ENCODE measurements at places on chromosomes 13 and 19.

- DNase-seq, result peak; percentile 29
Measured at GRCh38 chr13:97122381-97122996, 99.6 kb upstream of the MBNL2 start.

DNA sequence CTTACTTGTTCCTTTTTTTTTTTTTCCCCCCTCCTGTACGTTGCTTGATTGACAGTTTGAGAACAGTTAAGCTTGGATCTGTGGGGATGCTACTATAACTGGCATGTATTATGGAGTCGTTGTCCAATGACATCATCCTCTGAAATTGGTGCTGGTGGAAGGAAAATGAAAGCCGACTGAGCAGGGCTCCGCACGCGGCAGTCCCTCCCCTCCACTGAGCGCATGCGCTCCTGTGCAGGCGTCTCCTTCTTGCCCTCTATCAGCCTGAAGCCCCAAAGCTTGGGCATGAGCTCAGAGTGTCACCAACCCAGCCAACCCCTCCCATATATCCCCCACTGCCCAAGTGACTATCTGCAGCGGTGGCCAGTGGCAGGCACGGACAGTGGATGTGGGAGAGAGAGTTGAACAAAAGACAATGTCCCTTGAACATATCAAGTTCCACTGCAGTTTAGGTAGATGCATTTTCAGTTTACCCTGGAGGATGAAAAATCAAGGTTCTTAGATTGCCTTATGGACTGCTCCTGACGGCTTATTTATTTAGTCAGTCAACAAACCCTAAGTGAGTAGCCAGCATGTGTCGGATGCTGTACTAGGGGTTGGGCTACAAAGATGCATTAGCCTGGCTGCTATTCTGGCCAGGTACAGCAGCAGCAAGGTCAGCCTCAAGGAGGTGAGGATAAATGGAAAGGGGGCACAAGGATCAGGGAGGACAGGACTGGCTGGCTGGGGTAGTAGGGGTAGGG lies 20.8 kb downstream of the MBNL2 start:
- no peak for DNase-seq

- no peak for DNase-seq
Measured at GRCh38 chr13:109651311-109651710, 135.1 kb downstream of the IRS2 start.

DNA sequence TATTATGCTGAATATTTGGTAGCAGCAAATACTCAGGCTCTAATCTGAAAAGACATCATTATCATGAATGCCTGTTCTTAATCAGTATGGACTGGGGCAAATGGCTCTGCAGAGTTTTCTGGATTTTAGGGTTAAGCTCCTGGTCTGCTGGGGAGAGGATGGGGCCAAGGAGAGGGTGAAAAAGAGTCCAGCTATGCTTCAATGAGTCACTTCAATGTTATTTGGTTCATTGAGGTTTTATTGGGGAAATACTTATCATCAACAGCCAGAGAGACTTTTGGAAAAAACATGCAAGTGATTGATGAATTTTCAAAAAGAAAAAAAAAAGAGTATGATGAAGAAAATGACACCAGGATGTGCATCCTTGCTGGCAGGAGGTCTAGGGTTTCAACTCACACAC lies 278.3 kb downstream of the UQCRFS1 start:
- DNase-seq, result no peak

GRCh38 chr19:38888876-38889275 lies 10.5 kb downstream of the SIRT2 start:
- no peak for DNase-seq

DNA sequence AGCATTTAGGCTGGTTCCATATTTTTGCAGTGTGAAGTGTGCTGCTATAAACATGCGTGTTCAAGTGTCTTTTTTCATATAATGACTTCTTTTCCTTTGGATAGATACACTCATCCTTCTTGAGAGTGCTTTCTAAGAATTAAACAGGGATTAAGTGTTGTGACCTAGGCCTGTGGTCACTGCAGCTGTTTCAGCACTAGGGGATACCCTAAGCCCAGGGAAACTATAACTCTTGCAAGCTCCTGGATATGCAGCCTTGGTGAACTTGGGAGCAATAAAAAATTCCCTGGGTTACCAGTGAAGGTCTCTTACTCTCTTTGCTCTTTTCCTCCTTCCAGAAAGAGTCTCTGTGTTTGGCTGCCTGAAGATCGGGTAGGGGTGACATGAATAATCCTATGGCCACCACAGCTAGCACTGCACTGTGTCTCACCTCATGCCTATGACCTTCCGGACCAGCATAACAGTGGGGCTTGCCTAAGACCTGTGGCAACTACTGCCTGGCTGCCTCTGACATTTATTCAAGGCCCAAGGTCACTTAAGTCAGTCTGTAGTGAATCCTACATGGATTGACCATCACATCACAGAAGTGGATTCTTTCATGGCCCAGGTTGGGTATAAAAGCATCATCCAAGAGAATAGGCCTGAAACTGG lies 799.7 kb downstream of the DACH1 start:
- DNase-seq, result peak; percentile 4

DNA sequence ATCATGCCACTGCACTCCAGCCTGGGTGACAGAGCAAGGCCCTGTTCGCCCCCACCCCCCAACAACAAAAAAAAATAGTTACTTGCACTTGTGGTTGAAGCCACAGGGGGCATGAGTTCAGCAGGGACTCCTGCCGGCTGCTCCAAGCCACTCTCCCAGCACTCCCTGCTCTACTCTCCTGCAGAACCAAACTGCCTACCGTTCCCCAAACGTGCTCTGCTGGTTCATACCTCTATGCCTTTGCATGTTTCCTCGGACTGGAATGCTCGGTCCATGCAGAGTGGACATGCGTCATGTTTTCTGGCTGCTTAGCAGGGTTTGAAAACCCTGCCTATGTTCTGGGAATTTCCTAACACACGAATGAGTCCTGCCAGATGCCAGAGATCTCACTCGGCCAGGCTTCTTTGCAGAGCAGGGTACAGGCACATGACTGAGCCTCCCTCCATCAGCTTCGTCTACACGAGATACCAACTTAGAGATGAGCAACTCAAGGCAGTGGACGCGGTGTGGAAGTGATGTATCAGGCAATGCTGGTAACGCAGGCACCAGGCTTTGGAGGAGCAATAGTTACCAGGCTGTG lies 8.5 kb upstream of the SLC25A15 start:
- DNase-seq, result no peak

GRCh38 chr13:112822851-112823250 lies 133.0 kb downstream of the ATP11A start:
- no peak for DNase-seq

DNA sequence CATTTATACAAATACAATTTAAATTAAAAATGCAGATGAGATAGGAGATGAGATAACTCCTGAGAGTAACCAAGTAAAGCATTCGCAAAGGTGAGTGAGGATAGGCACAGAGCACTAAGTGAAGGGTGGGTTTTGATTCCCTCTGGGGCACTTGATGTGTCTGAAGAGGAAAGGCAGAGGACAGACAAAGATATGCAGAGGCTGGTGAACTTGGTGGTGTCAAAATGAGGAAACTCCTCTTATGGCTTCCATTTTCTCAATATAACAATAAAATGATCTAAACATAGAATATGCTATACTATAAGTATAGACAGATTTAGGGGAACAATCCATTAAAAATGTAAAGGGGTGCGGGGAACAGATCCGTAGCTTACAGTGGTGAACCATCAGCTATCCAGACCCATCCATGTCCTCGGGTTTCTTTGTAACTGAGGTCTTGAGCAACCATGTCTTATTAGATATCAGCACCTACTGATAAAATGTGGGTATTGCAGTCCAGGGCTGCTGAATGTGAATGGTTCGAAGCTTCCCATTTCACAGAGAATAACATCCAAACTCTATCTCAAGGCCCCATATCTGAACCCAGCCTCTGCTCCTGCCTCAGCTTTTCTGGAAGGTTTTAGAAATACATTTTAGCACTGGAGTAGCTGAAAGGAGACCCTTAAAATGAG lies 73.9 kb upstream of the SLC10A2 start:
- DNase-seq, result peak; percentile 7

DNA sequence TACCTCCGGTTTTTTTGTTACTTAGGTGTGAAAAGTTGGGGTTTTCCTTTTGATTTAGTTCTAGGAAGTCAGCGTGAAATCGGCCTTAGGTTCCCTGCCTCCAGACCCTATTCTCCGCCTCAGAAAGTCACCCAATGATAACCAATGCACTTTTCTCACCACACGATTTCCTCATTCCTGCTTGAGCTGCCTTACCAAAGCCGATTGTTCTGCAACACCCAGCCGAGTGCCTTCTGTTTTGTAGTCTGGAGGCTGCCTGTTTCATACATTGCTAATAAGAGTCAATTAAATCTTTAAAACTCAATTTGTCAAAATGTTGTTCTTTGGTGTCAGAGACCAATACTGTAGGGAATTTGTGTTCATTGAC lies 39.7 kb downstream of the GJA3 start:
- no peak for DNase-seq

- peak; percentile 7 for DNase-seq
Measured at GRCh38 chr13:89402211-89402610, 1731.0 kb downstream of the SLITRK5 start.

GRCh38 chr19:15820646-15821045 lies 5.2 kb upstream of the OR10H1 start:
- no peak for DNase-seq

- no peak for DNase-seq
Measured at GRCh38 chr13:37123337-37123736, 17.9 kb upstream of the CSNK1A1L start.

- no peak for DNase-seq
Measured at GRCh38 chr13:77431449-77431848, 104.1 kb upstream of the SCEL start.

DNA sequence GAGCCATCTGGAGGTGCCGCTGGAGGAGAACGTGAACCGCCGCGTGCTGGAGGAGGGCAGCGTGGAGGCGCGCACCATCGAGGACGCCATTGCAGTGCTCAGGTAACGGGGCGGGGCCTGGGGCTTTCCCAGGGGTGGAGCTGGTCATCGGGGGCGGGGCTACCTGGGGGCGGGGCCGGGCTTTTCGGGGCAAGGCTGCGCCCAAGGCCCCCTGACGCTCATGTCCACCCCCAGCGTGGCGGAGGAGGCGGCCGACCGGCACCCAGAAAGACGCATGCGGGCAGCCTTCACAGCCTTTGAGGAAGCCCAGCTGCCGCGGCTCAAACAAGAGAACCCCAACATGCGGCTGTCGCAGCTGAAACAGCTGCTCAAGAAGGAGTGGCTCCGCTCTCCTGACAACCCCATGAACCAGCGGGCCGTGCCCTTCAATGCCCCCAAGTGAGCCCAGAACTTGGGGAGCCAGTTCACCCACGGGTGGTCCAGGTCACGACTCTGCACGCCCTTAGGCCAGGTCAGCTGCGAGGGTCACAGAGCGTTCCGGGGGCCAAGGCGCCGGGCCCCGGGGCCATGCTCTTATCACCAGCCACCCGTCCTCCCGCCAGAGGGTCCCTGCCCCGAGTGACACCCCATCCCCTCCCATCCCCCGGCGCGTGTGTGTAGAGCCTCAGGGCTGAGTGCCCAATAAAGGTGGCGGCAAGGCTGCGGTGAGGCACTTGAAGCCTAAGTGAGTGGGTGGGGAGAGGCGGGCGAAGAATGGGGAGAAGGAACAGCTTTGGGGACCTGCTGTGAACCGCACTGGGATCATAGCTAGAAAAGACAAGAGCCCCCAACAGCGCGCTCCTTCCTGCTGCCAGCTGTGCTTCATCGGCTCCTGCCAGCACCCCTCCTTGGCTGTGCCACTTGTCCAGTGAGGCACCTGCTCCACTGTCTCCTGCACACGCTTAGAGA lies 10.7 kb downstream of the CCDC124 start:
- DNase-seq, result no peak

GRCh38 chr13:99260216-99260615 lies 2.0 kb upstream of the GPR18 start:
- no peak for DNase-seq

DNA sequence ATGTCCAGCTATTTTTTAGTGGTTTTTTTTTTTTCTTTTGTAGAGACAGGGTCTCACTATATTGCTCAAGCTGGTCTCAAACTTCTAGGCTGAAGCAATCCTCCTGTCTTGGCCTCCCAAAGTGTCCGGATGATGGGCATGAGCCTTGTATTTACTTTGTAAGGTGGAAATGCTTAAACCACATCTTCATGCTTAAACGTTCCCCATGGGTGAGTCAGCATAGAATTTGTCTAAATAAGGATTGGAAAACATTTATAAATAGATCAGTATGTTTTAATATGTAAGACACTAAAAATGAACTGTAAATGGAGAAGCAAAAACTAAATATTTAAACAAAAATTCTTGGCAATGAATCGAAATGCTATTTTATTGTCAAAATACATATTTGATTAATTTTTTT lies 698.0 kb downstream of the PCDH9 start:
- DNase-seq, result no peak

GRCh38 chr19:51573331-51573730 lies 2.2 kb downstream of the ZNF175 start:
- DNase-seq, result no peak

GRCh38 chr13:66461021-66461420 lies 769.1 kb downstream of the PCDH9 start:
- DNase-seq, result no peak

- DNase-seq, result no peak
Measured at GRCh38 chr13:41562541-41563178, 105.3 kb downstream of the RGCC start.

- DNase-seq, result no peak
Measured at GRCh38 chr19:47631681-47632446, 22.9 kb downstream of the BICRA start.

DNA sequence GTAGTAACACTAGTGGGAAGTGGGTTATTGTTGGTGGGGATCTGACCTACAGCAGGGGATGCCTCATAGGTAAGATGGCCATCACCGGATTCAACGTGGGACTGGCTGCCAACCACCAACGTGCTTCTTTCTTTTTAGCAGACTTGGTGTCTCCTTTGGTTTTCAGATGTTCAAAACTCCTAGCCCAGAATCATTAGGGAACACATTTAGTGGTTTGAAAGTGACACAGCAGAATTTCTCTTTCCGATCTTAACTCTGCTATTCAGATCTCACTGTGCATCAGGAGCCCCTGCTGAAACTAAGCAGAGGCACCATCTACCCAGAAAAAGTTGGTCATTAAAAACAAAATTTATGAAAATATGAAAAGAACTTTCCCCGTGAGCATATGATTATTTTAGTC lies 36.7 kb upstream of the PCDH8 start:
- no peak for DNase-seq

DNA sequence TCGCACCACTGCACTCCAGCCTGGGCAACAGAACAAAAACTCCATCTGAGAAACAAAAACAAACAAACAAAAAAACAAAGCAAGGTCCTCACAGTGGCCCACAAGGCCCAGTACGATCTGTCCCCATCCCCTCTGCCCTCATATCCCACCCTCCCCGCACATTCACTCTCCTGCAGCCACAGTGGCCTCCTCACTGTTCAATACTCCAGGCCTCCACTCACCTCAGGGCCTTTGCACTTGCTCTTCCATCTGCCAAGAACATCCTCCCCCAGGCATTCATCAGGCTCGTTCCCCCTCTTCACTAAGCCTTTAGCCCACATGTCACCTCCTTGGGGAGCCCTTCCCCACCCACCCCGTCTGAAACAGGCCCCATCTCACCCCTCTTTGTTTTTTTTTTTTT lies 4.6 kb downstream of the TMEM143 start:
- DNase-seq, result no peak

DNA sequence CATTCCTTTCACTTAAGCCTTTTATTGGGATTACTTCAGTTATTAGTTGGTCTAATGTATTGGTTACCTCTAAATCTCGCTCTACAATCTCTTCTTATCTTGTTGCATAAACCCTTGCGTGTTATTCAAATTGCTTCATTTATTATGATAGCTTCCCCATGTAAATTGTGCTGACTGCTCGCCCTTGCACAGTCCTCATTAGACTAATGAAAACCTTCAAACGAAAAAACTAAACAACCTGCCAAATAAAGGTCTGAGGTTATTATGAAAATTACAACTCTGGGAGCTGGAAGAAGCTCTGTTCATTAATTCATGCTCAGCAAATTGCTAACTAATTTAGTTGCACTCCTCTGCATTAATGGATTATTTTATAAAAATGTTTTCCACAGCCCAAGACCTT lies 320.1 kb downstream of the DACH1 start:
- DNase-seq, result no peak

Measured in DMS53 (cell line).